ENCODE measurements at places on chromosomes 2 and 18.
A peak's percentile ranks its signal among the peaks of the same experiment; 100 is the strongest.

- no peak for DNase-seq
These were observed at the start of gene LHCGR for GRCh38 chr2:48755473-48755872. TSS of gene LHCGR (minus strand) at chr2:48755724. CDS start at chr2:48755671, 53 bp downstream.

GRCh38 chr2:101200676-101201075 is 49.5 kb upstream of the TBC1D8 start:
- DNase-seq = no peak

DNA sequence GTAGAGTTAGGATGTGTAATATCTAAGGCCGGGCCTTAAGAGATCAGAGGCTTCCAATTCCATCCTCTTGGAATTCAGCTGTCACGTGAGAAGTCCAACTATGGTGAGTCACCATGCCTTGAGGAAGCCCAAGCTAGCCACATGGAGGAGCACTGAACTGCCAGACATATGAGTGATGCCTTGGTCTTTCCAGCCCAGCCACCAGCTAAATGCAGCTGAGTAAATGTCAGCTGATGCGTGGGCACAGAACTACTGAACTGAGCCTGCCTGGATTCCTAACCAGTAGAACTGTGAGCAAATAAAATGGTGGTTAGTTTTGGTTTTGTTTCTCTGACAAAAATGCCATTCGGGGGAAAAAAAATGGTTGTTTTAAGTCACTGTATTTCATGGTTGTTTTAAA is 153.7 kb upstream of the SERTAD2 start:
- no peak for DNase-seq

DNA sequence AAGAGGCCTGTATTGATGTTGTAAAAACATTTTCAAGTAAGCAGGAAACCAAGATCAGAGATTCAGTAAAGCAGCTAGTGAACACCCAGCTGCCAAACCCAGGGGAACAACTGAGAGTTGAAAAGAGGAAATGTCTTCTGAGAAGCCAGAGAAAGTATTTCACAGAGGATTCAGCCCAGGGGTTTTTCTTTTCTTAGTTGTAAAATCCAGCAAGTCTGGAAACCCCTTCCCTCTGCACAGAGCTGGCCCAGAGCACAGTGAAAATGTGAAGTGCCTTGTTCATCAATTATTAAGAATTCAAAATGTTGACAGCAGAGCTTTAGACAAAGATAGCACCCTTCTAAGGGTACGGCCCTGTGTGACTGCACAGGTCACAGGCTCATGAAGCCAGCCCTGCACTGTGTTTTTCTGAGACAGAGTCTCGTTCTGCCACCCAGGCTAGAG is 28.4 kb downstream of the AFF3 start:
- no peak for DNase-seq

DNA sequence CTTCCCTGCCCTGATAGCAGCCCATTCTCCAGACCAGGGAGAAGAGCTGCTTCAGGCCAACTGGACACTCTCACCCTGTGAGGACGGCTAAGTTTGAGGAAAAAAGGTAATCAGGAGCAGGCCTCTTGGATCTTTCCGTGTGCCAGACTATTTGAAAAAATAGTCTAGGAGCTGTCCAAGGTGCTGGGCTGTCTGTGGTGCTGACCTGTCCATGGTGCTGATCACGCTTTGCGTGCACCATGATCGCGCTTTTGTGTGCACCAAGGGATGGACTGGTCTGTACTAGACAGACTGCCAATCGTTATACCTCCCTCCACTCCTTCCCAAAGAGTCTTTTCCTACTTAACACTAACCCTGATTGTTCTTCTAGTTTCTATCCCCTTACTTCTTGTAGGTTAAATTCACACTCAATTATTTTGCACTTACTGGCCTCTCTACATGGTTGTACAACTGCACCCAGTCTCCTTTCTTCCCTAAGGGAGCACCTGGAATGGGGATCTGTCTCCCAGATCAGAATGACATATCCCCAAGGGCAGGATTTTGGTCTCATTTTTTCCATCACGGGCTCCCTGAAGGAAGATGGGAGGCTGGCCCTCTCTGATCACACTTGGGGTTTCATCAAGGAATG is 295.4 kb downstream of the CELF4 start:
- no peak for DNase-seq

DNA sequence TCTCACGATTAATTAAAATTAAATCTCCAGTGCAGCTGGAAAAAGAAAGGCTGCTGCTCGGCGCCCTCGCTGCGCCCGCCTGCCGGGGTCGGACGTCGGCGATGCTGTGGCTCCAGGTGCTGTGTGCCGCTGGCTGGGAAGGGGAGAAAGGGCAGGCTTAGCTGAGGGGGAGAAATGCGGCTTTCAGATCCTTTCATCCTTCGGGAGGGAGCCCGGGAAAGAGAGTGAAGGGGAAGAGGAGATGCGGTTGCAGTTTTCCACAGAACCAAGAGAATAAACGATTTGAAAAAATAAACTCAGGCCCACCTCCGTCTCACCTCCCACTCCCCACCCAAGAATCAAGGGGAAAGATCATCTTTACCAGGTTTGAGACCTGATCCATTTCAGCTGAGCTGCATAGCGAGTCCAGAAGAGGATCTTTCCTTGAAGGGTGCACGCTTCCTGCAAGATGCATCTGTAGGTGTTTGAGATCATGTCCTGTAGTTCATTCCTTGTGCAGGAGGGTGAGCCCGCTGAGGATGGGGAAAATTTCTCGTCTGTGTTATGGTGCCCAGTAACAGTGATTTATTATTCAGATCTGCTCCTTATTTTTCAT is 495 bp downstream of the TMEM169 start:
- peak; percentile 31 for DNase-seq

DNA sequence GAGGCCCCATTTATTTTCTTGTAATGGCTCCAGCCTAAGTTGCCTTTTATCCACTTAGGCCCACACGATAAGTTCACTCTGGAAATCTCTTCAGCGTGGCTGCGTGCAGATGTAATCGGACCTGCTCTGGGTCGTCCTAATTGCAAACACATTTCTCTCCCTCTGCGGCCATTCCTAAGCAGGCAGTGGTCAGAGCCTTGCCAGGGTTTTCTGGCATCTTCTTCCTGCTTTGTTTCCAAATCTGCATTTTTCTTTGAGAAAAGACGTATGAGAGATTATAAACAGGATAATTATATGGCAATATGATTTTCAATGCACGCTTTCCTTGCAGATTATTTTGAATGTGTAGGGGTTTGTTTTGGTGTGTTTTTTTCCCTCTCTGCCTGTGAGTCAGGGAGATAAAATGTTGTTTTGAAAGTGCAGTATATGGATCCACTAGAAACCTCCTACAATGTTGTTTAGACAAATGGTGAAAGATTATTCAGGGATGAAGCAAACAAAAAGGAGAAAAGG is 239.4 kb upstream of the TANK start:
- DNase-seq = no peak

DNA sequence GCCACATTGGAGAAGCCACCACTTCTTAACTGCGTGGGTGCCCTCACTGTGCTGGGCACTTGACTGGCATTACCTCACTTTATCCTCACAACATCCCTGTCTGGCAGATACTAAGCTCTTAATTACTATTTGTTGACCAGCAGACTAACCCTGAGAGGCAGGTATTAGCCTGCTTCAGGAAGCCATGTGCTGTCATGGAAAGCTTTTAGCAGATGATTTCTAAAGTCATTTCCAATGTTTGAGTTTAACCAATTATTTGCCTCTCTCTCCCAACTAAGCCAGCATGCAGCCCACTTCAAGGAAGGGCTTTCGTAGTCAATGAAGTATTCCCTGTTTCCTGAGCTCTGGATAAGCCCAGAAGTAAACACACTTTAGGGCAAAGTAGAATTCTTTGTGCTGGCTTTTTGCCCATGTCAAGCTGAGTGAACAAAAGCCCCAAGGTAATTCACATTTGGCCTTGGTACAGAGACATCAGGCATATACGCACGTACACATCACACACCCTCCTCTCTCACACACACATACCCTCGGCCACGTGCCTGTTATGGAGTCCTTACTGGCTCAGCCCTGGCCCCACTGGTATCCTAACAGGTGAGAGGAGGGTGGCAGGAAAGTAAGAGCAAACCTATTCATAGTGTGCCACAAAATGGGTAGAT is 108.6 kb downstream of the C1D start:
- DNase-seq = peak; percentile 68

DNA sequence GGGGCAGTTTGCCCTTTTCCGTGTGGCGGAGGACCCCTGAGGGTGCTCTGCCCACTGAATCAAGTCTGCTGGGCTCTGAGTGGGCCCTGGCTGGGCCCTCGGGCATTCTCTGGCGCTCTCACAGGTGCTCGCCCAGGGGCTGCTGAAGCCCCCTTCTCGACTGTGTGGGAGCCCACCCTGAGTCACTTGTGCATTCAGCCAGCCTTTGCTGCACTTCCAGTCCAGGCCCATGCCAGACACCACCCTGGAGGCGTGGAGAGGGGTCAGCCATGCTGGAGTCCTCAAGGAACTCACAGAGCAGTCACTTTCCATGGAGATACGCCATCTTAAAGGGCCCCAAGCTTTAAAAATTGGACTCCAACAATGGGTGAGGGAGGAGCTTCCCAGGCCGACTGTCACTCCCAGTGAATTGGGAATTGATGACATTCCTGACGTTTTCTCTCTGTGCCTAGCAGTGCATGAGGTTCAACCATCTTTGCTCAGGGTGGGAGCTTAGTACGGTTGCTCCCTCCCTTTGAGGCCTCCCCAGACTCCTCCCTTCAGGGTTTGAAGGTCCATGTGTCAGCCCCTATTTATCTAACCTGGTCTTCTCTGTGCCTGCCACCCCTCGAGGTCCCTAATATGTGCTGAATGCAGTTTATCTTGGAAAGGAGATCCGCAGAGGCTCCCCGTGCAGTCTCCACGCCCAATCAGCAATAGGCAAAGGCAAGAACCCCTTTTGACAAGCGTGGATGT is 71.8 kb upstream of the HS6ST1 start:
- no peak for DNase-seq

- no peak for DNase-seq
These were observed 113.0 kb downstream of the QPCT start for GRCh38 chr2:37457401-37457901.

DNA sequence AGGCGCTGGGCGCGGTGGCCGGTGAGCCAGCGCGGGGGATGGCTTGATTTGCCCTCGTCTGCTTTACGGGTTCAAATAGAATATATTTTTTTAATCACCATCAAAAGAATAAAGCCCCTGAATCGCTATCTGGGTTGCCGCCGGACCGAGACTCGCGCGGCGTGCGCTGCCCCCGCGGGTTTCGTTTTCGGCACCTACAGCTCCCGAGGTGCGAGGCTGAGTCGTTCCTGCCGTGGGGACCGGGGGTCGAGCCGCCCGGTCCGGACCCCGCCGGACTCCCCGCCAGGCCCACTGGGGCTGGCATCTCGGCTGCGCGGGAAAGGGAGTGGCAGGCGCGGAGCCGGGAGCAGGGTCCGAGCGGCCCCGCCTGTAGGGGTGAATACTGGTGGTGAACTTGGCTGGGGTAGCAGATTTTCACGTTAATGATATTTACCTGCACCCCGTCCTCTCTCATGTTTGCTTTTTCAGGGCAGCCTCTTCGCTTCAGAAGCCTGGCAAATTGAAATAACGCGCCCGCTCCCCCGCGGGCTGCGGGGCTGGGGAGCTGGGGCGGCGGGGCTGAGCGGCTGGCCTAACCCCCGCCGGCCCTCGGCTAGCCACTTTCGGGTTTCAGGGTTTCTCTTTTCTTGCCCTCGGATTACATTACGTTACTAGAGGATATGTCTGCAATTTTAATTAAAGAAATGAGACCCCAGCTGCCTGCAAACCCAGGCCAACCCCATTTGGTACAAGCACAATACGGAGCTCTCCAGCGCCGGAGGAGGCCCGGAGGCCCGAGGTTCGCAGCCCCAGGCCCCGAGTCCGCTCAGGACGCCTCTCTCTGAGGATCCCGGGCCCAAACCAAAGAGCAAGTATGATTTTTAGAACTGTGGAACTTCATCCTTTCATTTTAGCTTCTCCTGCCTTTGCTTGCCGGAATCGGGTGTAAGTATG is 1.7 kb upstream of the CELF4 start:
- no peak for DNase-seq

DNA sequence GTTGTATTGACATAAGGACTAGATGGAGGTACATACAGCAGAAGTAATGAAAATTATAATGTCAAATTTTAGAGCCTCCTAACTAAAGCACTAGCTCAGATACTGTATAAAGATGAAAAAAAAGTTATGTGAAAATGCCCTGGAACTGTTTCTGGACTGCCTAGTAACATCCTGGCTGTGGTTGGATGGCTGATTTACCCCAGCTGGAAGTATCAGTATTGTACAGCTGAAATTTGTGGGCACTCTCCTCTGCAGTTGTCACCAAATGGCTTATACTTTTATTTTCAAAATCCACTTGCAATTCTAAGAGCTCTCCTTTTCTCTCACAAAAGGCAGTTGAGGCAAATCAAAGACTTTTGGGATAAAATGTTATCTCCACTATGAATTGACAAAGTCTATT is 239.2 kb downstream of the RPIA start:
- DNase-seq = no peak

DNA sequence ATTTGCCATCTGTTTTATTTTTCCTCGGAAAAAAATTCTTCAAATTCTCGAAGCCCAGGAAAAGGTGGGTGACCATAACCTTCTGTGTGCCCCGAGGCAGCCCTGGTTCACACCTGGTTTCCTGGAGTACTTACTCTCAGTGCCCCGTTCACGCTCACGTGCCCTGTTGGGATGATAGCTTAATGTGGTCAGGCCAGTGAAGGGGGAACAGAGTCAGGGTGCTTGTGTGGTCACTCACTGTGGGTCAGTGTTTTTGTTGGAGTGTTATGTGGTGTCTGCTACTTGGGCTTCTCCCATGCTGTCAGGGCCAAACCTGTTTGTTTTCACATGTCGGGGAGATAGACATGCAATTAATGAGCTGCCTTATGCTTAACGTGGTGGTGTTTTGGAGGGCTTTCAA is 78.1 kb downstream of the MAP4K4 start:
- DNase-seq = no peak

GRCh38 chr2:179532863-179533278 is 268.2 kb upstream of the SESTD1 start:
- DNase-seq = no peak

- DNase-seq = no peak
These were observed 8.9 kb upstream of the THUMPD2 start for GRCh38 chr2:39787950-39788349.

- no peak for DNase-seq
These were observed 80.2 kb downstream of the CLHC1 start for GRCh38 chr2:55151733-55152433.
